NCI-H1436 treated with DMSO at 0.1 percent for 48 hours (cell line): ENCODE measurements at places on chromosomes 13 and 19.

DNA sequence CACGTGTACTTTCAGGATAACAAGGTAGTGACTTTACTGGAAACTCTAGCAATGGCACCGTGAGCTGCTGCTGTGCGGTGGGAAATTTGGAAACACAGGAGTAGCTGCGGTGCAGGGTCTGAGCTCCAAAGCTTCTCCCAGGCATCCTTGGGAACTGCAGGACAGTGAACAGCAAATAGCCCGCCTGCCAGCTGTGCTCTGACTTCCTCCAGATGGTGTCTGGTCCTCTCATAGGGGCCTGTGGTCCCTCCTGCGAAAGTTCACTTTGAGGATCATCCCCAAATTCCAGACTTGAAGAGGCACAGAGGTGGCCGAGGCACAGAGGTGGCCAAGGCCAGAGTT is 287.3 kb upstream of the MAB21L1 start:
- no peak for DNase-seq

DNA sequence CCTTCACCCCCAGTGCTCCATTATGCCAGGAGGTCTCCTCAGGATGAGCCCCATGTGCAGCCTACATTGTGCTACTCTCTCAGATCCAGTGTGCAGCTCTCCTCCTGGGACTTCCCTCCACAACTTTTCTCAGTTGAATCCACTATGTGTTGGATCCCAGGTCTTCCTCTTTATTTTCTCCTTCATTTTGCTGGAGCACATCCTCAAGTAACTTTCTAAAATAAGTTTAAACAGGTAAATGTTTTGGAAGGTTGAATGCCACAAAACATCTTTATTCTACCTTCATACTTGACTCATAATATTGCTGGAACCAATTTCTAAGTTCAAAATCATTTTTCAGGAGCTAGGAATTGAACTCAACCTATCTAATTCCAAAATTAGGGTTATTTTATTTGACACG is 52.1 kb downstream of the C13orf46 start:
- DNase-seq = no peak

DNA sequence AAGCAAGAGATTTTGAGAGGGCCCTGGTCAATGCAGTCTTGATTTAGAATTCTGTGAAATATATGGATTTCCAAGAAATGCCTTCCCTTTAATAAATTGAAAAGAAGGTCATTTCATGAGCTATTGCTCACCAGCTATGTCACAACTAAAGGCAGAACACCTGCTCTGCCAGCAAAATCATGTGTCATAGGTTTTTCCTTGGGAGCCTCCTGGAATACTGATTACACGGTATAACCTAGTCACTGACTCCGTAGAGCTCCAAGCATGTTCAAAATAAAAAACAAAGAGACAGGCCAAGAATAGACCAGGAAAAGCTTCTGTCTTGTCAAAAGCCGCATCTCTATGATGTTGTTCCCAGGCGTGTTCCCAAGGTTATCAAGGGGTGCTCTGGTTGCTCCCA is 45.5 kb downstream of the HSPH1 start:
- DNase-seq = no peak

GRCh38 chr19:615619-616018 is 17.7 kb downstream of the POLRMT start:
- no peak for DNase-seq

GRCh38 chr19:18218600-18218999 is 7.6 kb downstream of the PDE4C start:
- no peak for DNase-seq

- DNase-seq = no peak
Observed at GRCh38 chr13:51341232-51341631, 1.7 kb downstream of the SERPINE3 start.

GRCh38 chr19:35751839-35752745 is 3.7 kb downstream of the LIN37 start:
- DNase-seq = no peak

GRCh38 chr13:50187352-50188029 is 172.2 kb downstream of the KCNRG start:
- no peak for DNase-seq

- DNase-seq = no peak
Observed at GRCh38 chr19:10544242-10544752, 593 bp downstream of the ATG4D start.

- no peak for DNase-seq
Observed at GRCh38 chr13:20311022-20311421, 78.9 kb upstream of the GJB6 start.

DNA sequence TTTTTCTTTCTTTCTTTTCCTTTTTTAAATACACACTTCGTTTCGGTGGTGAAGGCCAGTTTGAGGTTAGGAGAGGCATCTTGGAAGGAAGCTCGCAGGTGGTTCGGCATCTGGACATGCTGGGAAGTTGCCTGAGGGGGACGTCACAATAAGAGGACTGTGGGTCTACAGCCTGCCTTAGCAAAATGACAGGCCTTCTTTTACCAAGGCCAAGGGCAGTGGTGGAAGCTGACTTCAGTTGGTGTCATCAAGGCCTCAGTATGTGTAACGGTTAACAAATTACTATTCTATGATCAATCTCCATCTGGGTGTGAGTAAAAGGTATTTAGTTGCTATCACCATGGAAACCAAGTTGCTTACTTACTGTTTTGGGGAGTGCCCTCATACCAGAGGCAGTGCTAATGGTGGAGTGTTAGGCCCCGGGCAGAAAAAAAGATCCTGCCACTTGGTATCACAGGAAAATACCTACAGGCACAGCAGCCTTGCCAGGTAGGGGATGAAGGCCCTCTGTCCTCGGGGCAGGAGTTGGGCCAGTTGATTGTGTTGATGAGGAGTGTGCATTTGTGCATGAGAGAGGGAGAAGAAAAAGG is 10.3 kb downstream of the ACTN4 start:
- DNase-seq = no peak

DNA sequence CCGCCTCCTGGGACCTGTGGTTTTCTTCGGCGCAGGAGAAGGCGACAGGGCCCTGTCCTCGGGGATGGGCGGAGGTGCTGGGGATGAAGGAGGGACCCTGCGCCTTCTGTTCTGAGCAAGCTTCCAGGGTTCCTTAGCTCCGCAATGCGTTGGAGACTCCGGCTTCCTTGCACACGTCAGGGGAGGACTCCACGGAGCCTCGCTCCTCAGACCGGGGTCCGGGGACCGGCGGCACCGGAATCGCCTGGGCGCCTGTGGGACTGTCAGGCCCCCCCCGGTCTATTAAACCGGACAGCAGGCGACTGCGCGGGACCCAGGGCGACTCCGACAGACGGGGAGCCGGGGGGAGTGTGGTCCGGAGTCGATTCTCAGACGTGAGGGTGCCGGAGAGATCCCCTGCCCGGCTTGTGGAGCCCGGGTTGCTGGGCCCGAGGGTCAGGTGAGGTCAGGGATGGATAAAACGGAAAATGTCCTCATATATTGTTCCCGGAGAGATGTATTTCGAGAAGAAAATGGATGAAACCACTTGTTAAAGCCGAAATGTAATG is 227.4 kb downstream of the TEX29 start:
- no peak for DNase-seq

GRCh38 chr19:49224879-49225278 is 67.3 kb downstream of the TRPM4 start:
- no peak for DNase-seq
